Hematopoietic multipotent progenitor cell treated with erythropoietin and hydrocortisone succinate and interleukin-3 and kit ligand, for 15 days (in vitro differentiated cells): ENCODE measurements at places on chromosomes 7 and 10.

DNA sequence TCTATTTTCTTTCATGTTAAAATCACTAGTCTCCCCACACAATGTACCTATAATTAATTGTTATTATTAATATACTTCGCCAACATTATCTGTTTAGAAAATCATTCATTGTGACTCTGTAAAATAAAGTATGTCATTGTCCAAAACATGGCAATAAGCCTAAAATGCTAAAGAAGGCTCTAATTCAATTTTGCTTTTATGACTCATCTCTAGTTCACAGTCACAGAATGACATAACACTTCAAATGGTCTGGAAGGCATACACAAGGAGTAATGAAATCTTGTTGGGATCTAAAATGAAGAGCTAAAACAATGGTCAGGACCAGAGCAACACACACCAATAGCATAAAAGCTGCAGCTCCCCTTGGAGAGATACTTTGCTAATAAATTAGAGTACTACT lies 505.8 kb downstream of the GPAM start:
- DNase-seq = no peak

DNA sequence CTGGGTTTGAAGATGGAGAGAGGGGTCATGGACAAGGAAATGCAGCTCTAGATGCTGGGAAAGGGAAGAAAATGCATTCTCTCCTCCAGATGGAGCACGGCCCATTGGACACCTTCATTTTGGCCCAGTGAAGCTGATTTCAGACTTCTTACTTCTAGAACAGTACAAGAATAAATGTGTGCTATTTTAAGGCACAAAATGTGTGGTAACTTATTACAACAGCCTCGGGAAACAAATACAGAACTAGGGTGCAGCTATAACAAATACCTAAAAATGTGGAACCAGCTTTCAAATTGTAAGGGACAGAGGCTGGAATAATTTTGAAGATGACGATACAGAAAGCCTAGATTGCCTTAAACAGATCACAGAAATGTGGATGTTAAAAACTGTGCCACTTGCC lies 54.1 kb downstream of the CYTH3 start:
- no peak for DNase-seq

GRCh38 chr7:30764030-30764975 lies 6.9 kb upstream of the MINDY4 start:
- DNase-seq = no peak

GRCh38 chr10:104100795-104101194 lies 15.1 kb upstream of the COL17A1 start:
- DNase-seq = no peak

DNA sequence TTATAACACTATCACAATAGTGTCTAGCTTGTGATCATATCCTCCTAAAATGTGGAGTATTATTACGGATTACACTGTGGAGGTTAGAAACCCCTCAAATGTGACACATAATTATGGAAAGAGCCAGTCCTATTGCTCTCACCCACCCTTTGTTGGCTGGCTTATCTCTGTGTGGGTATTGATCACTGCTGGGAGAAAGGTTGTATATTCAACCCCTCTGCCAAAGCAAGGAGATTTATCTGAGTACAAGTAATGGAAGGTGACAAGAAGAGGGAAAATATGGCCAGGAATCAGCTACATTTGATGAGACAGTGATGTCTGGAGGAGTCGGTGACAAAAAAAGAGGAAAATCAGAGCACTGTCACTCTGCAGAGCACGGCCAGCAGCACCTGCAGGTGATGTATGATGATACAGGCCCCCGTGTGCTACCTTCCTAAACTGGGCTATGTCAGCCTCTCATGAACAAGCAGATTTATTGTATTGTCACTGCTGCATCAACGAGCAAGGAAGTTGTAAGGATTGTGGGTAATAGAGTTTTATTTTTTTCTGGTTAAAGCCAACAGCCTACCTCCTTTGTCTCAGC lies 235.3 kb downstream of the PHF14 start:
- no peak for DNase-seq
